BJ (cell line): ENCODE measurements at places on chromosomes 3 and 15. TPM values are rescaled to one million over a fixed set of nuclear protein-coding genes. Genes with fewer than 3 reads are reported as not detected.

Gene ADAMTS17
- polyA plus RNA-seq = not detected in 2 replicates

DNA sequence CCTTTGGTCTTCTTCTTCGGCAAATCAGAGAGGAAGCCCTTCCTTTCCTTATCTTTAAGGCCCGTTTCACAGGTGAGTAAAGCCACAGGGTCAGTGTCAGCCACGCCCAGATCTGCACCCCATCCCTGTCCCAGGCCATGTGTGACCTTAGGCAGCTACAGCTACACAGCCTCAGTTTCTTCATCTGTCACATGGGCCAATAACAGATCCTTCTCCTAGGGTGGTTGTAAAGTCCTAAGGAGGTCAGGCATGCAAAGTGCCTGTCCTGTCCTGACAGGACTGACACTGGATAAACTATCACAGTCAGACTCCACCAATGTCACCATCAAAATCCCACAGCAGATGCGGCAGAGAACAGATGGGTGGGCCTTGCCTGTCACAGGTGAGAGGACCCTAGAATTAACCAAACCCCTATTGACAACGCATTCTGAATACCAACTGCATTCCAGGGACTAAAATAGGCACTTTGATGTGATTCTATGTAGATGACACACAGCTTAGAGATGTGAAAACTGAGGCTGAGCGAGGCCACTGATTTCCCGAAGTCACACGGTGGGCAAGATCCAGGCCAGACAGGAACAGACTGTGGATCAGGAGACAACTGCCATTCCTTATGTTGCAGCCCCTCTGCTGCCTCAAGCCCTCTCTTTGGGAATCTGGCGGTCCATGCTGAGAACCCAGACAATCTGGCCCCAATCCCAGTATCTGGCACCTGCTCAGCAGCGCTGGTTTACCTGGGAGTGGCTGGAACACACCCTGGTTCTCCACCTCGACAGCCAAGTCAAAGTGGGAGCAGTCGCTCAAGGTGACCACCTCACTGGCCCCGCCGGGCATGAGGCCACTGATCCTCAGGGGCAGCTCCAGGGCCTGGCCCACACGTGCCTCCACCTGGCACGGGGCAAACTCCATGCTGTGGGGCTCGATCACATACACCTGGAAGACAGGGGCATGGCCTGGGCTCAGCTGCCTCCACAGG lies 48.7 kb downstream of the NUP210 start:
- no peak for DNase-seq

GRCh38 chr15:59249816-59250215 lies 43.2 kb downstream of the LDHAL6B start:
- DNase-seq = no peak

DNA sequence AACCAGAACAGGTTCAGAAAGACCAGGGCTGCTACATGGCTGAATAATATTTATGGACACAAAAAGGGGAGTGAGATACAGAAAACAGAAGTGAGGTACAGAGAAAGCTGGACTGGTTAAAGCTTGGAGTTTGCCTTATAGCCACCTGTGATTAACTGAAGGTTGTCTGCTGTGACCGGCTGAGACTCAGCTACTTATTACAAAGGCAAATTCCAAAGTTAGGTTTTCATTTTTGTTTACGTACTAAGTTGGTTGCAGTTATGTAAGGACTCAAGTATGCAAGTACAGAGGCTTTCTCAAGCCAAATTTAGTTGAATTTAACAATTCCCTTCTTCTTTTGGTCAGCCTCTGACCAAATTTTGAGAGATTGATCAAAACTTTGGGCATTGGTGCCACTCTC lies 264.6 kb downstream of the THSD4 start:
- no peak for DNase-seq

DNA sequence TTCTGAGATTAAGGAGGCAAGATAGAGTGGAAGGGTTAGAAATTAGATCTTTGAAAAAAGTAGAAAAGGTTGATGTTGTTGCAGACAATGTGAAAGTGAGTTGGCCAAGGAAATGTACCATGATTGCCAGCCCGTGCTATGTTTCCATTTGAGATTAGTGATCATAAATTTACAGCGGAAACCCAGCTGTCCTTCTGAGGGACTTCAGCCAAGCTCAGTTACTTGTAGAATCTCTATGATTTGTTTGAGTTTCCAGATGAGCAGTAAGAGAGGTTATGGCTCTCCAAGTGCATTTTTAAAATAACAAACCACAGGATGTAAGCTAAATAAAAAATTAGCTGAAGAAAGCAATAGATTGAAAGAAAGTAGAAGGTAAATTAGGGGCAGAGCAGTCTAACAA lies 54.2 kb upstream of the RBMS3 start:
- DNase-seq = no peak

Gene PLA2G4E
- not detected in 2 replicates for polyA plus RNA-seq

Gene MOBP
- not detected in 2 replicates for polyA plus RNA-seq

DNA sequence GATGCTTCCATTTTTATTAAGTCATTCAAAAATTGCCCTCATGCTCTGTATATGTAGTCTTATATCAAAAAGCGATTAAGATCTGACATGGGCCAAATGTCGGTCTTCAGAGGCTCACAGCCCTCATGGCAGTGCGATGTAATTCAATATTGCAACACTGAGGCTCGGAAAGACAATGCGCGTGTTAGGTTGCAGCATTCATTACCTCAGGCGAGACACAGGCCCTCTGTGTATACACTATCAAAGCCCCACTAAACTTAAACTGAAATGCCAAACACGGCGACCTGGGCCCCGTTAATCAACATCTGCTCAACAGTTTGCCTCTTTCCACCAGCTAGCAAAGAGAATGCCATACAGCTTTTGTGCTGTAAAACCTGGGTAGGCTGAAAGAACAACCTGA lies 413.4 kb downstream of the ERC2 start:
- DNase-seq = no peak

GRCh38 chr3:151214459-151214858 lies 11.4 kb upstream of the GPR171 start:
- DNase-seq = no peak

Gene ZNF80
- not detected in 2 replicates for polyA plus RNA-seq

Gene SAMD7
- not detected in 2 replicates for polyA plus RNA-seq

GRCh38 chr15:50249704-50250103 lies 15.8 kb downstream of the HDC start:
- no peak for DNase-seq

Gene RPL22L1
- 22.1 and 59.4 TPM in 2 replicates for polyA plus RNA-seq

Gene CCK
- 0.16 TPM in 1 of 2 replicates, not detected in the other for polyA plus RNA-seq

DNA sequence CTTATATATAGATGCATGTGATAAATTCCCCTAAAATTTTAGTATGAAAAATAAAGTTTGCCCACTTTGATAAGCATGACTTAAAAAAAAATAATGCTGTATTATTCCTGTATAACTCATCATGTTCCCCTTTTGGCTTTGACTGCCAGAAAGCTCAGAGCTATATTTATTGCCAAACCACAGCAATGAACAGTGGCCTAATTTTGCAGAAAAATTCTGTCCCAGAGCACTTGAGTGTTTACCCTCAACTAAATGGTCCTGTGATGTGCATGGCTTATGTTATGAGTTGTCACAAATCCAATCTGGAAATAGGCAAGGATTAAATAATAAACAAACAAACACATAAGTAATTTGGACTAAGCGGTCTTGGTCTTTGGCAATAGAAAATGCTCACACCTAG lies 276.7 kb downstream of the SLC9A9 start:
- DNase-seq = no peak

Gene CD86
- not detected in 2 replicates for polyA plus RNA-seq

Gene TRPM1
- polyA plus RNA-seq = 0.18 and 0.44 TPM in 2 replicates

GRCh38 chr3:185021256-185021655 lies 131.6 kb downstream of the C3orf70 start:
- DNase-seq = peak; percentile 18

Gene PSTPIP1
- polyA plus RNA-seq = not detected in 2 replicates

Gene DPP8
- 21.6 and 29.0 TPM in 2 replicates for polyA plus RNA-seq

GRCh38 chr3:160812304-160812703 lies 56.3 kb downstream of the PPM1L start:
- no peak for DNase-seq

Gene AADACL2
- not detected in 2 replicates for polyA plus RNA-seq

DNA sequence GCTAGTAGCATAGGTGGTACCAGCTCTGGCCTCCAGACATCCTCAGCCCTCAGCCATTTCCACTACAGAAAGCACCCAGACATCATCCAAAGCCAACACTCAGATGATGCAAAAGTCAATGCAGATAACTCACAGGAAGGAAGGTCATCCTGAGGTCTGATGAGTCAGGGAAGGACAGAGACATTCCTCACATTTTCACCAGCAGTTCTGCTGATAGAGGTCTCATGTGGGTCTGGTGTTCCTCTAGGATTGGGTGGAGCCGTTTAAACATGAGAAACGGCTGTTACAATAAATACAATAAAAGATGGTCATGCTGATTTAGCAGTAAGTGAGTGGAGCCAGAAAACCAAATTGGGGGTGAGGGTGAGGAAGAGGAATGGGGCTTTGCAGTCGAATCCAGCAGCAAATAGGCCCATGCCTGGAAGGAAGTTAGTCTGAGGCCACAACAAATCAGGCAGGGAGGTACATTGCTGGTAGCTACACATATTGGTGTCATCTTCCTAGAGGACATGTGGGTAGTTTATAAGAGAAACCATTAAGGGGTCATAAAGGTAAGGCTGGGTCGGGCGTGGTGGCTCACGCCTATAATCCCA lies 33.3 kb upstream of the FLNB start:
- DNase-seq = peak; percentile 92

DNA sequence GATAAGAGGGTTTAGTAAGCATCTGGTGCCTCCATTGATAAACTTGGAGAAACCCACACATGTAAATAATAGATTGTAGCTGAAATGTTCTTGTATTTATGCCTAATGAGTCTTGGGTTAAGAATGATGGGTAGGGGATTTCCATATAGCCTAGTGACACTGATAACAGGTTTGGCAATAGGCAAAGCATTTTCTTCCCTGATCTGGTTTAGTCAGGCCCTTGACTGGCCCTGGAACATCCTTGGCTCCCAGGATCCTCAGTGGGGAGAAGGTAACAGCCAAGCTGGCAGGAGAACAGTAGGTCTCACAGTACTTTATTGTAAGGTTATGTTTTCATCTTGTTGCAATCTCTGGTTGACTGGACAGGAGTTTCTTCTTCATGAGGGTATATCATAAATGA lies 228.4 kb downstream of the DIPK2A start:
- DNase-seq = no peak

- no peak for DNase-seq
Observed at GRCh38 chr15:78739996-78740903, 71.0 kb downstream of the ADAMTS7 start.

- no peak for DNase-seq
Observed at GRCh38 chr3:39755100-39755499, 54.3 kb upstream of the MYRIP start.

- DNase-seq = no peak
Observed at GRCh38 chr3:64650096-64650622, 37.6 kb downstream of the ADAMTS9 start.

DNA sequence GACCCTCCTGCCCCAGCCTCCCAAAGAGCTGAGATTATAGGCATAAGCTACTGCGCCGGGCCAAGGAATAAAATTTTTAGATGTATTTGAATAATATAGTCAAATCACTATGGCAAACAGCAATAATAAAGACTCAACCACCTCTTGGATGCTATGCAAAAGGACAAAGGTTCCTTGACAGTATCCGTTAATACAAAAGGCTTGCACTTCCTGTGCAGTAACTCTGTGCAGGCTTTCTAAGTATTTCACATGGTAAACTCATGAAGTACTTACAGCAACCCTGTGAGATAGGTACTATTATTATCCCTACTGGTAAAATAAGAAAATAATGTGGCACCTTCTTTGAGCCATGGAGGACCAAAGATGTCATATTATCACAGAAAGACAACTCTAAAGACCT lies 86.8 kb downstream of the SHQ1 start:
- DNase-seq = no peak

GRCh38 chr3:55608301-55608937 lies 121.3 kb upstream of the WNT5A start:
- DNase-seq = no peak

Gene SHF
- polyA plus RNA-seq = 3.9 and 5.2 TPM in 2 replicates

- no peak for DNase-seq
Observed at GRCh38 chr3:42659451-42660130, 6.1 kb downstream of the ZBTB47 start.

Gene LIPC
- 0.31 and 0.56 TPM in 2 replicates for polyA plus RNA-seq

GRCh38 chr3:178434206-178434805 lies 101.9 kb upstream of the KCNMB2 start:
- no peak for DNase-seq

DNA sequence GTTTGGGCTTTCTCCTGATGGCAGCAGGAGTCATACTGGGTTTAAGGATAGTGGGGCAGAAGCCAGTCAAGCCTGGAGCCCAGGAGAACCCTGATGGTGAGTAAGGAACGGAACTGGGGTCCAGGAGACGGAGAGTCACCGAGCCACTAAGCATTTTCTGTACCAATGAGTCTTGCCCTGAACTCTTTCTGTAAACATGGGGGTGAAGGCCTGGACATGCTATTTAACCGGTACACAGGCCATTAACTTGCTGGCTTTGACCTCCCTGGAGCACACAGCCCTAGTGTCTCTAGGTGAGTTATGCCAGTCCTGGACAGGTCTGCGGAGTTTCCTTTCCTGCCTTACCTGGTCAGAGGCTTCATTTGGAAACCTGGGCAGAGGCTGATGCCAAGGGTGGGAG lies 3.9 kb downstream of the SLC6A6 start:
- no peak for DNase-seq

DNA sequence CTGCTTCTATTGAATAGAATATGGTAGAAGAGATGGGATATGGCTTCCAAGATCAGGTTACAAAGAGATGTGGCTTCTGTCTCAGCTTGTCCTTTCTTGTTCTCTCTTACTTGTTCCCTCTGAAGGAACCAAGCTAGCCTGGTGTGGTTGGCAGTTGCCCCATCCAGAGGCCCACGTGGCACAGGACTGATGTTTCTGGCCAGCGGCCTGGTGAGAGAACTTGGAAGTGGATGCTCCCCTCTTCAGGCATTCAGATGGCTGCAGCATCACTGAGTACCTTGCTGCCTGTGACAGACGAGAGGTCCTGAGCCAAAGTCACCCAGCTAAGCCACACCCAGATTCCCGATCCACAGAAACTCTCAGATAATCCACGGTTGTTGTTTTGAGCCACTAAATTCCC lies 183.6 kb downstream of the NSMCE3 start:
- no peak for DNase-seq

Gene LSMEM2
- polyA plus RNA-seq = not detected in 2 replicates

GRCh38 chr3:158105710-158106253 lies 438 bp downstream of the SHOX2 start:
- no peak for DNase-seq

Gene IL12A
- polyA plus RNA-seq = 0.38 and 0.50 TPM in 2 replicates

Gene CHL1
- polyA plus RNA-seq = not detected in 2 replicates

DNA sequence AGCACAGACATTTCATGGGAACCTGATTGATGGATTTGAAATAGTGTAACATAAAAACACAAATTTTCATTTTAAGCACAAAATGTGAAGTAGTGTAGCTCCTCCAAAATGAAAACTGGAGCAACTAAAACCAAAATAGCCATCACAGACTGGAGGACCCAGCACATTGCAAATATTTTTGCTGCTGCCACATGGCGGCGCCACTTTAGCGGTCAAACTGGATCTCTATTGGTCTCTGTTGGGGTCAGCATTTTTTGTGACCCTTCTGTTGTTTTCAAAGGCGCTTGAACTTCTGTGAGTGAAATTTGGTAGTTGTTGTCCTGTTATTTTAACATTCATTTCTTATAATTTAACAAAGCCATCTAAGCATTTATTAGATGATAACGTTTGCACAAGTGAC lies 259.9 kb downstream of the IL20RB start:
- no peak for DNase-seq

- no peak for DNase-seq
Observed at GRCh38 chr15:35448294-35448693, 97.7 kb downstream of the DPH6 start.

GRCh38 chr3:45441584-45442310 lies 53.4 kb downstream of the LARS2 start:
- peak; percentile 81 for DNase-seq
